ENCODE measurements at places on chromosomes 7 and 10.

GRCh38 chr7:49660170-49660783 is 113.2 kb upstream of the VWC2 start:
- no peak for DNase-seq

DNA sequence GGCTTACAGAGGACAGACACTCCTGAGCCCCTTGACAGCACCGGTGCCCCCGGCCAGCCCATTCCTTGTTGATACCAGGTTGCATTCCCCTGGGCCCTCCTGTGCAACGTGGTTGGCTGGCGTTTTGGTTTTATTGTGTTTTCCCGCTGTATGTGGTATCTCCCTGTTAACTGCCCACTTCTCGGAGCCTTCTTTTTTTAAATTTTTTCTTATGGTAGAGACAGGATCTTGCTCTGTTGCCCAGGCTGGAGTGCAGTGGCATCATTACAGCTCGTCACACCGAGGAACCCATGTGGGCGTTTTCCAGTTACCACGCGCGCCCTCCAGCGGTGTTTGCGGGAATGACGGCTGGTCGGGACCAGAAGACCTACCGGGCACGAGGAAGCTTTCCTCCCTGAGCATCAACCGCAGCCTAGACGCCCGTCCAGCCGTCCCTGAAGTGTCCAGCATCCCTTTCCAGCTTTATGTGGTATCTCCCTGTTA is 16.9 kb upstream of the ZFAND2A start:
- DNase-seq: no peak

- DNase-seq: no peak
Observed at GRCh38 chr7:8277394-8277982, 15.5 kb upstream of the ICA1 start.

DNA sequence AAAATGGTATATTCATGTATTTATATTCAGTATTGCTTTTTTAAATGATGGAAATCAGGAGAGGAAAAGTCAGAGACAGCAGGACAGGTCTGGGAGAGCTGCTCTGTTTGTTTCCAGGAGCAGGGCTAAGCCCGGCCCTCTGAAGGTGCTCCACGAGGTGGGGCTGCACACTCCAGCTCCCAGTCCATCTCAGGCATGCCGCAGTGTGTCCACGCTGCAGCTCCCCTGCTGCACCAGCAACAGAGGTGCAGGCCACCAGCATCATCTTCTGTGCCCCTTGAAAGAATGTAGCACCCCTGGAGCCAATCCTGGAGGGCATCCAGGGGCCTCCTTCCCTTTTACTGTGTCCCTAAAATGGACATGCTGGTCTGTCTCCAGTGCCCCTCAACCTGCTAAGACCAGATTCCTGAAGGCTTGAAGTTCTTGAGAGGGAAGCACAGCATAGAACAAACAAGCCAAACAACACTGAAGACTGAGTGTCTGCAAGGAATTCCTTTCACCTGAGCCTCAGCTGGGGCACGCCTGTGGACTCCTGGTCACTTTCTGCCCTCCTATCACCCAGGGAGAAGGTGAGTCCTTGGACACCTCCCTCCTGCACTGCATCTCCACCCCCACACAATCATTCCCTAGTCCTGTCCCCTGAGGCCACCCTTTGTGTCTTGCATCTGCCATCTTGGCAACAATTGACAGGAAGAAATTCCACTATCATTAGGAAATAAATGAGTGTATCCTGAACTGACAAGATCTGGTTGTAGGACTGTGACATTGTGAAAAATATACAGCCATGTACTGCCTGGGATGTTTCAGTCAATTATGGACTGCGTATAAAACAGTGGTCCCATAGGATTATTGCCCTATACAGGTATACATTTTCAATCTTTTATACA is 100.5 kb downstream of the CXCL12 start:
- no peak for DNase-seq

GRCh38 chr10:4543938-4544533 is 282.0 kb upstream of the AKR1E2 start:
- DNase-seq: no peak

- no peak for DNase-seq
Observed at GRCh38 chr7:106049139-106049752, 62.9 kb downstream of the SYPL1 start.

DNA sequence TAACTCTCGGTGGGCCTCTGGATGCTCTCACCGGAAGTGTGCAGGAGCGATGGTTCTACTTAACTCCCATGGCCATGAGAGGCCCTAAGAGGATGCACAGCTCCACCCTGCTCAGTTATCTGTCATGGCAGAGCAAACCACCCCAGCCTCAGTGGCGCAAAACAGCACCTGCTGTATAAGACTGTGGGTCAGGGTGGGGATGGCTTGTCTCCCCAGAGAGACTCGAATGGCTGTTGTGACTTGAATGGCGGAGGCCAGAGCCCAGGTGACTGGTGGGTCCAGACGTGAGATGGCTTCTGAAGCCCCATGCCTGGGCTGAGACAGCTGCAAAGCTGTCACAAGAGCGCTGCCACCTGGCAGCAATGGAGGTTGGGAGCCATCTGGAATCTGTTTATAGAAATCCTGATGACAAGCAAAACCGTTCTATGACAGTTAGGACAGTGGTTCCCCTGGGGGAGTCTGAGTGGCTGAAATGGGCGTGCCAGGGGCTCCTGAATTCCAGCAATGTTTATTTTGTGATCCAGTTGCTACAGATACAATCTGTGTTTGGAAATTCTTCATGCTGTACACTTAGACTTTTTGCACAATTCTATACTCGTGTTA is 490.5 kb downstream of the TCERG1L start:
- no peak for DNase-seq

- no peak for DNase-seq
Observed at GRCh38 chr7:27912751-27913150, 172.8 kb downstream of the TAX1BP1 start.

- DNase-seq: no peak
Observed at GRCh38 chr7:32119790-32120196, 49.6 kb upstream of the PDE1C start.

- DNase-seq: no peak
Observed at GRCh38 chr7:78996013-78996412, 457.5 kb downstream of the MAGI2 start.

- DNase-seq: no peak
Observed at GRCh38 chr7:78389022-78389421, 590.4 kb downstream of the PHTF2 start.

- no peak for DNase-seq
Observed at GRCh38 chr7:11194492-11194891, 220.8 kb downstream of the PHF14 start.

DNA sequence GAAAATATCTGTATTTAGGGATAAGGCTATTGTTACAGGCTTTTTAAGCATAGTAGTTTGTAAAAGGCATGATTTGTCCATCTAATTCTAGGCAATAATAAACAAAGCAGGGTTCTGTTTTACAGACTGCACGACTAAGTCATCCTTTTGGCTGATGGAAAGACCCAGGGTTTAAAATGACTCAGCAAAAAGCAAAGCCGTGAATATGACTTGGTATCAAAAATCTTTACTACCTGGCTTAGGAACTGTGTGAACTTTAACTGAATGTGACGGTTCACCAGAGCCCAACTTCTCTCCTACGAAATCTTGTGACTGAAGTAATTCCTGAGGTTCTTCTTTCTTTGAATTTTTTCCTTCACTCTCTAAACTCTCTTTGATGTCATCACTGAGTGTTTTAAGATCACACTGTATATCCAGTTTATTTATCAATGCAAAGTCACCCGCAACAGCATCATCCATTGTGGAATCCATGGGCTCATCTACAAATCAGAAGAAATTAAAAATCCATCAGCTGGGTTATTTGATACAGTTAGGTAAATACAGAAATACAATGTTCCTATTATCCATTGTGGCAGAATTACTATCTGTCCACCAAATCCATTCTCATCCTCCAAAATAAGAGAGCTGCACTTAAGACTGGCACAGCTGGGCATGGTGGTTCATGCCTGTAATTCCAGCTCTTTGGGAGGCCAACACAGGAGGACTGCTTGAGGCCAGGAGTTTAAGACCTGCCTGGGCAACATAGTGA is 17.0 kb downstream of the ATE1 start:
- DNase-seq: no peak

GRCh38 chr7:131948434-131949053 is 392.1 kb upstream of the PODXL start:
- no peak for DNase-seq

DNA sequence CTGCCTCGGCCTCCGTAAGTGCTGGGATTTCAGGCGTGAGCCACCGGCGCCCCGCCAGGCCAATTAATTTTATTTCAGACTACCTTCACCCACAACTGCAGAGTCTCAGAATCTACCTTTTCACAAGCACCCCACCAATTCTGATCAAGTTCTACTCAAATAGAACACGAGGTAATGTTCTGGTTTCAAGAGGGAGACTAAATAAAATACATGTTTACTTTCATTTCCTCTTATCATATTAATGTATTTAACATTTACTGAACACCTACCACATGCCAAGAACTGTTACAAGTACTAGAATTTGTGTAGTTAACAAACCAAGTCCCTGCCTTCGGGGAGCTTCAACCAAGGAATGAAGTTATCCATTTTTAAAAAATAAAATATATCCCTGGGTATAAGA is 25.5 kb upstream of the RGS10 start:
- no peak for DNase-seq

DNA sequence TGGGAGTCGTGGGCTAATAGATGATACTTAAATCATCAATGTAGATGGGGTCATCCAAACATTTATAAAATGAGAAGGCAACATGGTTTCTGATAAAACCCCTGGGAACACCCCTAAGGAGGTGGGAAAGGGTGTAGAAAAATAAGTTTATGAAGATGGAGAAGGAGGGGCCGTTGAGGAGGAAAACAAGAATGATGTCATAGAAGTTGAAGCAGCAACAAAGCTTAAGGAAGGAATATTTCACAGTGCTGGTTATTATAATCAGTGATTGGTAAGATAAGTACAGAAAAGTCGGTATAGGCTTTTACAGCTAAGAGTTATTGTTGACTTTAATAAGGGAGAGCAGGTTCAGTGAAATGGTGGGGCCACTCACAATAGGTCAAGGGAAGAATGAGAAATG is 9.0 kb upstream of the HIBADH start:
- DNase-seq: no peak

All from esophagus squamous epithelium (tissue), 5 donors.